ENCODE measurements at places on chromosomes 13 and 19.

DNA sequence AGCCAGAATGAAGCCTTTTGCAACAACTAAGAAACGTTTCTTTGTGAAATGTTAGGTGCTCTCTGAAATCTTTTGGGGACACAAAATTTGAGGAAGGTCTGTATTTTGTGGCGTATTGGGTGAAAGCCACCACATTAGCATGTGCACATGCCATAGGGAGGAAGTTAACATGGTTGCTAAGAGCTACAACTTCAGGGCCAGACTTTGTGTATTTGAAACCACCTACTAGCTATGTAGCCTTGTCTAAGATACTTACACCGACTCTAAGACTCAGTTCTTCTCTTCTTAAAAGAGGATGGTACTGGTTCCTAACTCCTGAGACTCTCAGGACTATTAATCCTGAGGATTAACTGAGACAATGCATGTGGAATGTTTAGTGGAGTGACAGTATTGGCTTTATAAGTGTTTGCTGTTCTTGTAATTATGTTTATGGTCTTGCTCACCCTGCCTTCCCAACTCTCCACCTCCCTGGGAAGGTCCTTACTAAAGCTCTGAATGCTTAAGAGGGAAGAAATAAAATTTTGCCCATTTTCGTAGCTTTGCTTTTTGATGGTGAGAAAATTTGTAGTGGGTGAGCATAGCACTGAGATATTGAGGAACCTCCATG is 15.5 kb downstream of the SERP2 start:
- DNase-seq: no peak

DNA sequence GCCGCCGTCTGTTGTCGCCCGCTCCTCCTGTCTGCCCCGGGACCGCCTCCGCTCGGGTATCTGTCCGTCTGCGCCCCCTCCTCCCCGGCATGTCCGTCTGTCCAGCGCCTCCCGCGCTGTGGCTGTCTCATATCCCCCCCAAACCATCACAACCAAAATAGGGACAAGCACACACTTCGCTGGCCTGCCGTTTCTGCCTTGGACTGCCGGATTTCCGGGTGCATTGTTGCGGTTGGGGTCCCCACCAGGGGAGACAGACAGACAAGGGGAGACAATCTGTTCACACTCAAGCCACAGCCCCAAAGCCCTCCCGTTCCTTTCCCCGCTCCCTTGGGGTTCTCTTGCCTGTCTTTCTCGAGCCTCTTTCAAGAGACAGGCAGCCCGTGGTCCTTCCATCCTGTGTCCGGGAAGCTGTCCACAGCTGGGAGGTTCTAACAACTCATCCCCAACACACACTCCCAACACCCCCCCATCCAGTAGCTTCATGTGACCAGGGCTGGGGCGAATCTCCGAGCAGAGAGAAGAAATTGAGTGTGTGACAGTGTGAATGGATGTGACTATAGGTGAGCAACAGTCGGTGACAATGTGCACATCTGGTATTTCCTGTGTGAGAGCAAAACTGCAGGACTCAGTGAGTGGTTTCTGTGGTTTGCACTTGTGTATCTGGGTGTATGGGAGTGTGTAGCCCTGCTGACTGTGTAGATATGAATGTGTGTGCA is 16.5 kb upstream of the FOSB start:
- DNase-seq: peak; percentile 85

GRCh38 chr19:1465191-1466016 is 13.6 kb downstream of the C19orf25 start:
- DNase-seq: peak; percentile 42

GRCh38 chr13:70896136-70896535 is 787.9 kb upstream of the KLHL1 start:
- DNase-seq: no peak

DNA sequence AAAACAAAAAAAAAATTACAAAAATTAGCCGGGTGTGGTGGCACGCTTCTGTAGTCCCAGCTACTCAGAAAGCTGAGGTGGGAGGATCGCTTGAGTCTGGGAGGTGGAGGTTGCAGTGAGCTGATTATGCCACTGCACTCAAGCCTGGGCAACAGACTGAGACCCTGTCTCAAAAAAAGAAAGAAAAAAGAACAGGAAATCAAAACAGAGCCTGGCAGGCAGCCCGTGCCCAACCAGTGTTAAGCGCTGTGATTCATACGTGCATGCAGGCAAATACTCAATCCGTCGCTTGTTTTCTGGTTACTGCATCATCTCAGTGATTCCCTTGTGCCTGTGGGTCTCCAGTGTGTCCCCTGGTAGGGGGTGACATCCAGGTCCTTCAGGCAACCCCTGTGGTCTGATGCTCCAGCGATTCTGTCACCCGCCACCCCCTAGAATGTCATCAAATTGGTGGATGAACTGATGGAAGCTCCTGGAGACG is 18.1 kb downstream of the DDX39A start:
- no peak for DNase-seq

- DNase-seq: no peak
These were observed 113.6 kb downstream of the NBEA start for GRCh38 chr13:35055705-35056104.

GRCh38 chr13:113947311-113948033 is 26.4 kb downstream of the C13orf46 start:
- peak; percentile 36 for DNase-seq

GRCh38 chr13:82076496-82076895 is 1735.6 kb upstream of the SPRY2 start:
- no peak for DNase-seq

GRCh38 chr19:57900311-57900710 is 11.5 kb upstream of the ZNF814 start:
- DNase-seq: no peak

DNA sequence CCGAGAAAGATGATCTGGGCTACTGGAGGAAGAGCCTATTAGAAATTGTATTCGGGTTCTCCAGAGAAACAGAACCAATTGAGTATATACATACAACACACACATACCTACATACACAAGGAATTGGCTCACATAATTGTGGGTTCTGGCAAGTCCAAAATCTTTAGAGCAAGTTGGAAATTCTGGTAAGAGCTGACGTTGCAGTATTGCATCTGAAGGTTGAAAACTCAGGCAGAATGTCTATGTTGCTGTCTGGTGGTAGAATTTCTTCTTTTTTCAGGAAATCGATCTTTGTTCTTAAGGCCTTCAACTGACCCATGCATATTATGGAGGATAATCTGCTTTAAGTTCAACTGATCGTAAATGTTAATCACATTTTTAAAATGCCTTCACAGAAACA is 15.5 kb upstream of the OLFM4 start:
- no peak for DNase-seq

GRCh38 chr19:49579947-49580263 is 451 bp downstream of the NOSIP start:
- no peak for DNase-seq

DNA sequence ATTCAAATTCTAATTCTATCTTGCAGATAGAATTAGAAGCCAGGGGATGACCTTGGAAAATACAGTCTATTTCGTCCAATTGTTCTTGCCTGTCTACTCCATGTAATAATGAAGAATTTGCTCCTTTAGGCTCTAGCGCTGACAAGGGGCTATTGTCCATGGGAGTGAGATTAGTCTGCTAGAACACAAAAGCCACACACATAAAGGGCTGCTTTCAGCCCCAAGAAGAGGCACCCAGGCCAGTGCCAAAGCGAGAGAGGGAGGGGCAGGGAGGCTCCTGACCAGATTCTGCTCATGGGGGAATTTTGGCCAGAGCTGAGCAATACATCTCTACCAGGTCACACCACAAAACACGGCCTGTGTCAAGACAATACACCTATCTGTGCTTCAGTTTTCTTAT is 1306.9 kb downstream of the UQCRFS1 start:
- no peak for DNase-seq

DNA sequence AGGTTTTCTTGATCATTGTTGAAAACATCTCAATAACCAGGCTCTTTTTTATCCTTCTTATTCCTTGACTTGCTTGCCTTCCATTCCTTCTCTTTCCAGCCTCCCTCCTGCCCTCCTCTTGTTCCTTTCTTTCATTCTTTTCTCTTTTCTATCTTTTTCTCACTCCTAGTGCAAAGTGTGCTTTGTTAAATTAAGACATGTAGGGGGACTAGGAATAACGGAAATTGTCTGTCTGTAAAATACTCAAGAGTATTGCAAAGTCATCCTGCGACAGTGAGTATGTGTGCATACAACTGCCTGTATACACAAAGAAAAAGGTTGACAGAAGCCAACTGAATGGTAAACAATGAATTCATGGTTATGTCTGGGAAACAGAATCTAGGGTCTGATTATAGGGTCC is 70.1 kb downstream of the LRRC63 start:
- DNase-seq: no peak

DNA sequence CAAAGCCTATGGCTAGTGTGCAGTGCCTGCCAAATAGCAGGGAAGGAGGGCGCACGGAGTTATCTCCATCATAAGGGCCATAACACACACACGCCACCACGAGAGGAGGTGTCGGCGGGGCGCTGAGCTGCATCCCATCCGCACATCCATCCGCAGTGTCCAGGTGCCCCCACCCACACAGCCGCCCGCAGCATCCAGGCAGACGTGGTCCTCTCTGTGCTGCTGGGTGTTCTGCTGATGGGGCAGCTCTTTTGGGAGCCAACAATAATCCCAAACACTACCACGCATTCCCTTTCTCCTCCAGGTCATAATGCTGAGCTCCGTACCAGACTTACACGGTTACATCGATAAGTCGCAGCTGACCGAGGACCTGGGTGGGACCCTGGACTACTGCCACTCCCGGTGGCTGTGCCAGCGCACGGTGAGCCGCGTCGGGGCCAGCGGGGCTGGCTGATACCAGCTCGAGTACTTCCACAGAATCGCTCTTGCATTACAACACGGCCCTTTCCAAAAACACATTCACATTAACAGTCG is 41.5 kb upstream of the F7 start:
- DNase-seq: no peak

- DNase-seq: no peak
These were observed 11.3 kb downstream of the ZNF571 start for GRCh38 chr19:37583340-37583739.

GRCh38 chr19:55208880-55209692 is at the start of gene PTPRH:
TSS of gene PTPRH (minus strand) at chr19:55209501. CDS start at chr19:55209433, 68 bp downstream.
- no peak for DNase-seq

- DNase-seq: peak; percentile 18
These were observed 2.3 kb upstream of the TMEM91 start for GRCh38 chr19:41373993-41374392.

- no peak for DNase-seq
These were observed 667.8 kb downstream of the SLITRK1 start for GRCh38 chr13:83214452-83214851.

- DNase-seq: no peak
These were observed 150.7 kb upstream of the WASF3 start for GRCh38 chr13:26406791-26407190.

DNA sequence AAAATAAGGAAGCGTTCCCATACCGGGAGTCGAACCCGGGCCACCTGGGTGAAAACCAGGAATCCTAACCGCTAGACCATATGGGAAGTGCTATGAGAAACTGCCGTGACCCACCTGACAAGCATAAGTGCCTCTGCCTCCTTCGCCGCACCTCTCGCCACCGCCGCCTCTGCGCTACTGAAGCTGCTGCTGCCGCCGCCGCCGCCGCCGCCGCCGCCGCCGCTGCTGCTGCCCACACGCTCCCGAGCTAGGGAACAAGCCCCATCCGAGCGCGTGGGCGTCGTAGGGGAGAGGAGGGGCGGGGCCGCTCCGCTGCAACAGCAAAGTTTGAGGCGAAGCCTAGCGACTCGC is 610 bp upstream of the WBP4 start:
- DNase-seq: peak; percentile 58

- no peak for DNase-seq
These were observed 149.8 kb upstream of the SLITRK1 start for GRCh38 chr13:84032116-84032515.

DNA sequence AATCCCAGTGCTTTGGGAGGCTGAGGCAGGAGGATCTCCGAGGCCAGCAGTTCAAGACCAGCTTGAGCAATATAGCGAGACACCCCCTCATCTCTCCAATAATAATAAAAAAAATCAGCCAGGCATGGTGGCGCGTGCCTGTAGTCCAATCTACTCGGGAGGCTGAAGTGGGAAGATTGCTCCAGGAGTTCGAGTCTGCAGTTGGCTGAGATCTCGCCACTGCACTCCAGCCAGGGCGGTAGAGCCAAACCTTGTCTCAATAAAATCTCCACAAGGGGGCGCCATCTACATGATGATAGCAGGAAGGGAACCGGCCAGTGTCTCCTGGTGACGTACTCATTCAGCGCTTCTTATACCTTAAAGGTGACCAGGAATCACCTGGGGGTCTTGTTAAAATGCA is 13.6 kb upstream of the C5AR1 start:
- peak; percentile 61 for DNase-seq

- DNase-seq: no peak
These were observed 442.7 kb downstream of the OXGR1 start for GRCh38 chr13:96551546-96551945.

DNA sequence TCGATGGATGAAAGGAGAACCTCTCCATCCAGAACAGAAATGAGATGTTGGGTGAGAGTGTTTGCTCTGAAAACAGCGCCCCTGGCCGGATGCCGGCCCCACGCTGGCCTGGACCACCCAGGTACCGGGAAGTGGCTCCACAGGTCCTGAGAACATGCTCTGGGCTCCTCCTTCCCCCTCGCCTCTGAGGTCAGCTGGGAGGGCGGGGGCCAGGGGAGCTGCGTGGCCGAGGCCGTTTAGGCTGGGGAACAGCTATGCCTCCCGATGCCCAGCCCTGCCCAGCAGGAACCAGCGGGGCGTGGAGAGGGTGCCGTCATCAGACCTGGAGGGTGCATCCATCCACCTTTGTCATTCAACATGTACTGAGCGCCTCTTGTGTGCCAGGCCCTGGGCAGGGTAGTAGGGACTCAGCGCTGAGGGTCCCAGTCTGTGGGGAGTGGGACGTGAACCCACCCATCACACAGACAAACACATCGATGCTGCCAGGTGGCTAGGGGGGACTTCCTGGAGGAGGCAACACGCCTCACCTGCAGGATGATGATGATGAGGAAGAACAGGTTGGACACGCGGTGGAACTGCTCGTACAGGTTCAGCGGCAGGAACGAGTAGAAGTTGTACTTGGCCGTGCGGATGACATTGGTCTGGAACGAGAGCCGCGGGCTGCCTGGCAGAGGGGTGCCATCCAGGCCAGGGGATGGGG is 4.2 kb downstream of the ATP8B3 start:
- DNase-seq: no peak

GRCh38 chr13:59201841-59202240 is 961.9 kb downstream of the DIAPH3 start:
- no peak for DNase-seq

GRCh38 chr13:21625366-21625765 is 21.4 kb upstream of the MICU2 start:
- DNase-seq: peak; percentile 65

DNA sequence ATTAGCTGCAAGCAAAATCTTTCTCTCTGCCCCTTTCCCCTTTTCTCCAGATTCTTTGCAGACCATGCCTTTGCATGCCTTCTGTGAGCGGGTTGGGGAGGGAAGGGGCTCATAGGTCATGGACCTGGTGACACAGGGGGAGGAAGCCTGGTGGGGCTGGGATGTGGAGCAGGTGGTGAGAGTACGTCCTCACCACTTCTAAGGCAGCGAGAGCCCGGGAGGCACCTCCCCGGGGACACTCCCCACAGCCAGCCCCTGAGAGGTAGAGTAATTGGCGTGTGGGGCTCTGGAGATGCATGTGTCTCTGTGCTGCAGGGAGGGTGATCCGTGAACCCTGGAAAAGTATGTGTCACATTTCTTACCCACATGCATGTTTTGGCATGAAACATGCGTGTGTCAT is 42.5 kb upstream of the EHD2 start:
- no peak for DNase-seq

GRCh38 chr19:2328401-2329148 is at the start of the genes LSM7 and SPPL2B:
TSS of gene LSM7 (minus strand) at chr19:2328586. CDS start at chr19:2328566, 20 bp downstream.
TSS of gene SPPL2B (plus strand) at chr19:2328684. CDS start at chr19:2328710, 26 bp downstream.
- DNase-seq: peak; percentile 67

- DNase-seq: peak; percentile 7
These were observed 99.7 kb upstream of the RXFP2 start for GRCh38 chr13:31639443-31640163.

Data from bronchial epithelial cell (primary cell).